ENCODE measurements at places on chromosomes 6 and 20.

DNA sequence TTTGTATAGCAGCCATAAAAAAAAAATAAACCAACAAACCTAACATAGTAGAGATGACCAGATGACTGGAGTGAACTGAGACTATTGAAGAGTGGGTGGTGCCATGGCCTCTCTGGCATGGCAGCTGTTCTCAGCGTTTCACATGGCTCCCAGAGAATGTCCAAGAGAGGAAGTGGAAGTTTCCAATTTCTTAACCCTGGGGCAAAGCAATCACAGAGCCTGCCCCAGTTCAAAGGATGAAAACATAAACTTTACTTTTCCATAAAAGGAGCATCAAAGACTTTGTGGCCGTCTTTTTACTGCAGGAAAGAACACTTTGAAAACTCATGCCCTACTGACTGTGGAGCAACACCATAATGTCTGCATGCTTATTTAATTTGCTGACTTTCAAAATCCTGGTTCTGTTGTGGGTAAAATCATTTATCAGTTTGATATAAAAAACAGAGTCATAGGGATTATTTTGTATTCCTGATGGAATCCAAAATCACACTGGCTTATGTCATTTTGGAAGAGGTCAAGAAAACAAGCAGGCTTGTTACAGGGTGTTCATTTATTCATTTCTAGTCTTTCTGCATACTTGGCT lies 165.4 kb downstream of the SLC35B3 start:
- no peak for DNase-seq

GRCh38 chr6:167424060-167424673 lies 99.3 kb downstream of the TTLL2 start:
- no peak for DNase-seq

DNA sequence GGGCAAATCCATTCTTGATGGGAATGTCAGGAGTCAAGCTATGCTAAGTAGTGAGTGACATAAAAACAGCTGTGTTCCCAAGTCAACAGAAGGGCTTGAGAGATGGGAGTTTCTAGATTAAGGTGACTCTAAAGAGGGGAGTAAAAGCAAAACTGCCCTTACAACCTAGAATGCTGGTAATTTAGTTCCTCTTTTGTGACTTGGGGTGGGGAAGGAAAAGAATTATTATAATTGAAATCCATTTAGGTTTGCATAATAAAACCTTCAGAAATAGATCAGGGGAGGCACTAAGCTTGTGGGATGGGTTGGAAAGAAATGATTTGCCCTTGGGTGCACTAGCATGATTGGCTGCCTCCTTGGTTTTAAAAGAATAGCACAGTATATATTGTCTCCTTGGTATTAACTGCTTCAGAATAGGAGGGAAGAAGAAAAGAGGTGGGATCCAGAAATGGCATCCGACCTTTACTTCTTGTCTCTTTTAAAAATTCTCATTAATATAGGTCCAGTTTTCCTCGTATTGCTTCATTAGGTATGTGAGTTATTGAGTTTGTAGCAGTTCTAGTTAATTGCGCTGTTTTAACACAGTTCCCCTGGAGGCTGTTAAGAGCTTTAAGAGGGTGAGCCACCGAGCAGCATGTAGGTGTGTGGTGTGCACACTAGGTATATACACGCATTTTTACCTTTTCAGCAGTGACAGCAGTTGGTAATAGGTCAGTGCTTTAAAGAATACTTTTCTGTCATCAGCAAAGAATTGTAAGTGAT lies 95.3 kb upstream of the VSTM2L start:
- no peak for DNase-seq

DNA sequence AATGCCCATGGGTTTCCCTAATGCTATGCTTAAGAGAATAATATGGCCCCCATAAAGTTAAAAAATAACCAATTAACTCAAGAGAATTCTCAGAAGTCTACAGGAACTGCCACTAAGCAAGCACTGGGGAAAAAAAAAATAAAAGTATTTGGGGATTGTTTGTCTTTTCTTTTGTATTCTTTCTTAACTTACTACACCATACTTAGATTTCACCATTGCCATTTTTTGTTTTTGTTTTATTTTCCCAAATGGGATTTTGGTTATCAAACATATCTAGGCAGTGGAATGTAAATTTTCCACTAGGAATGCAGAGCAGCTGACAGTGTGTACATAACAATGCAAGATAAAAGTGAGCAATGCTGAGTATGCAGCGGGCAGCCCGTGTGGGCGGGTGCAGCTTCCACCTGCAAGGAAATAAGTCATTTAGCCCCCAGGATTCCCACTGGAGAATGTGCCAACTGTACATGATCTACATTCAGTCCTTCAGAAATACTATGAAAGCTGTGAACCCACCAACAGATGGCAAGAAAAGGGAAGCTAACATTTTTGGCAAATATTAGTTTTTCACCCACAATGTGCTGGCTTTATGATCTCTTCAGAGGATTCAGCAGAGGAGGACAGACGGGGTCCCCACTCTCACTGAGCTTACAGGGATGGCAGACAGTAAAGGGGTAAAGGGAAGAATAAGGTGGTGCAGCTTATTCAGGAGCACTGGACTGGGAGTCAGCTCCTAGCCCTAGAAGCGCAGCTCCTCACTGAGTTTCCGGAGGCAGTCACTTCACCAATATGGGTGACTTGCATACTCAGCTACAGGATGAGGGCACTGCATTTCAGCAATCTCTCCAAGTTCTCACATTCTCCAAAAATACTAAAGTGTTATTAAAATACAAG lies 44.4 kb downstream of the DCDC2 start:
- DNase-seq, result no peak

GRCh38 chr20:719816-720215 lies 44.2 kb upstream of the SCRT2 start:
- DNase-seq, result no peak

- DNase-seq, result no peak
Observed at GRCh38 chr6:129730477-129731165, 20.6 kb upstream of the ARHGAP18 start.

DNA sequence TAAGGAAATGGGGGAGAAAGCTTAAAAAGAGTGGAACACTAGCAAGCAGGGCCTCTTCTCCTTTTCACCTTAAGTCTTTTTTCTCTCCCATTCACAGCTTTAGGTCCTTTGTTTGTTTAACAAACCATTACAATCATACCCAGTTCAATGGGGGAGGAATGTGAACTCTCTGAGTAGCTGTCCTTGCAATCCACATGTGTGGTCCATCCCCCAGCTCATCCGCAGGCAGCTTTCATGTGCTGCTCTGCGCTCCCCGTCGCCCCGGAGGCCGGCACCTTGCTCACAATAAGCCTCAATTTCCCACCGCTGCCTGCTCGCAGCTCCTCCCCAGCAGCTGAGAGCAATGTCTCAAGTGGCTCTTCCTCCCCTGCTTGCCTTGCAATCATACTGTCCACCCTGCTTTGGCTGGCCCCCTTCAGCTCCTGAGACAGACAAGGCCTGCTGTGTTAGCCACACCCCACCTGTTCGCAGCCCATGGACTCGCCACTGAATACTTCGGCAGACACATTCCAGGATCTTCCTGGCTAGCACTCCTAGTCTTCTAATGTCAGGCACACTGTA lies 49.1 kb downstream of the PLAGL1 start:
- DNase-seq, result no peak

- DNase-seq, result no peak
Observed at GRCh38 chr6:68559716-68560115, 75.4 kb upstream of the ADGRB3 start.

DNA sequence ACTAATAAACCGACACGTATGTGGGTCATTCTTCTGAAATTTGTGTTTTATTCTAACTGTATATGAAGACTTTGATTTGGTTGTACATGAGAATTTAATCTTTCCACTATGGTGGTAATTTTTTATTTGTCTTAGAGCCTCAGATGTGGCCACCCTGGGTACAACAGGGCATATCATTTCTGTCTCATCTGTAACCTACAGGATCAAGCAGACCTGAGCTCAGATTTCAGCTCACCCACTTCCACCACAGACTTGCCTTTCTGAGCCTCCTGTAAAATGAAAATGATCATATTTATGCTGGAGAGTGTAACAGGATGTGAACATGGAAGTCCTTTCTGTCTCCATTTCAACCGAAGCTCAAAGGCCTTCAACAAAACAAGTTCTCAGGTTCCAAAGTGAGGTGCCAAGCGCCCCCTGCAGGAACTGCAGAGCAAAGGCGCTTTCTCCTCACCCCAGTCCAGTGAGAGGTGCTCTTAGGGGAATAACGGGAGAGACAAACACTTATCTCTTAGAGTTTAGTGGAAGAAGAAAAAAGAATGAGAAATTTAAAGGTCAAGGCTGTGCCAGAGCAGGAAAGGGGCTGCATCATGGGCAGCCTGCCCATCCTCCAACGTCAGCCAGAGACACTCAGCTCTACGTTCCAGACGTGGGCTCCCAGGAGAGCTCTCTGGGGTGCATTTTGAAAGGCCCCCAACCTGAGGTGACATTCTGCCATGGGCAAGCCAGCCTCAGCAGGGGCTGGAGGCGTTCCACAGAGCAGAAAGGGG lies 23.0 kb upstream of the CD24 start:
- no peak for DNase-seq
